ENCODE measurements at places on chromosomes 5 and 9.

- no peak for DNase-seq
Observed at GRCh38 chr5:8784692-8785091, 761.2 kb downstream of the SEMA5A start.

GRCh38 chr9:13621872-13622564 is 342.5 kb upstream of the MPDZ start:
- no peak for DNase-seq

- DNase-seq, result no peak
Observed at GRCh38 chr5:72608297-72608696, 101.1 kb upstream of the ZNF366 start.

DNA sequence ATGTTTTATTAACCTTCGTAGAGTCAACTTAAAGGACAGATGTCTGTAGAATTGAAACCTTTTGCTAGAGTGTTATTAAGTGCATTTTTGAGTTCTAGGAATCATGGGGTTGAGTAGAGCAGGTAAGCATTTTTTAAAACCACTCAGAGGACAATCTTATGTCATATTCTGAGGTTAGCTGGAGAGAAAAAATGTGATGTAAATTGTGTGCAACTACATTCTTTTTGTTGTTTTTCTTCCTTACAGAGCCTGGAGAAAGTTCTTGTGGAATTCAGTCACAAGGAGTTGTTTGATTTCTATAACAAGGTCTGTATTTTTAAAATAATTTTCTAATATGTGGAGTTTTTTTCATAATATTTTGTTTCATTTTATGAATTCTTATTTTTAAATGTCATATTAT is 206.4 kb downstream of the COMMD10 start:
- no peak for DNase-seq

GRCh38 chr9:69976152-69976551 is 67.5 kb upstream of the MAMDC2 start:
- no peak for DNase-seq

DNA sequence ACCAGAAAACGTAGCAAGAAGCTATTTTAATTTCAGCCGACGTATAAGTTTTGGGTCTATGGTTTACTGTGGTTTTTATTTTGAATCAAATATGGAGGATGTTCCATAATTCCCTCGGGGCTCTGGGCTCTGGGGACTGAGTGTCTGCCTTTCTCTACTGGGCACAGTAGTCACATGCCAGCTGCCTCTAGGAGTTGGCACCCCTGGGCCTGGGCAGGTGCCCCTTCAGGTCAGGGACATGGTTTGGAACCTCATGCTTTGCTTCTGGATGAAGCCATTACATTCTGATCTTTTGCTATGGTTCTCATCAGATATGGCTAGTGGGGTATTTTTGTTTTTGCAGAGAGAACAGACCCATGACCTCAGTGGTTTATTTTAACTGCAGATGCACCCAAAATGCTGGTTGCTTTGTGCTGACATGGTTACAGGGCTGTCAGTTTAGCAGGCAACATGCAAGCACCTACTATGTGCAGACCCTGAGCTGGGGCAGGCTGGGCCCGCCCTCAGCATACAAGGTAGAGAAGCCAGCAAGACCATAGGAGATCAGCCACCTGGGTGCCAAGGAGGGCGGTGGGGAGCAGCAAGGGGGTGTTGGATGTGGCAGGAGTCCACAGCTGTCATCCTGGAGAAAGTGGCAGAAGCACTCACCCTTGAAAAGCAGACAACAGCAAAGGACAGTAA is 54.5 kb upstream of the PSD2 start:
- DNase-seq, result no peak

DNA sequence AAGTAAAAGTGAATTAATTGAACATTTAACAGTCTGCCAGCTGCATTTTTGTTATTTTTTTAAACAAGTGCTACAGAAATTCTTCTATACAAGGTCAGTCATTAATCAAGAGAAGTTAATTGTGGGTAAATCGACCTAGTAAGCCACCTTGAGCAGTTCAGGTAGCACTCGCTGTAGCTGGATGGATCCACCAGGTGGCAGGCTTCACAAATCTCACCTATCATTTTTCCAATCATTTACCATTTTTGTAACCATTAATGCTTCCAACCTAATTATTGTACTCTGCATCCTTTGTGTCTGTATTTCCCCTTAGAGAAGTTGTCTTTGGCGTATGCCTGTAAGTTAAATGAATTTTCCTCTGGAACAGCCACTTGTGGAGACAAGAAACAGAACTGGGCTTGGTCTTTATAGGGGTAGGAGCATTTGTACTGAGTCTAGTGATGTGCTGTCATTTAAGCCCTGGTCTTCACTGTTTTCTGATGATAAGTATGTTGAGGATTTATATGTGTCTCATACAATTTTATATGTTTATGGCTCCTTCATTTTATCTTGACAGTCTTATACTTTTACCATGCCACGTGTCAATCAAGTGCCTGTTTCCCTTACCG is 39.5 kb downstream of the CD180 start:
- no peak for DNase-seq

- DNase-seq, result no peak
Observed at GRCh38 chr5:43140286-43140685, 19.6 kb downstream of the ZNF131 start.

- no peak for DNase-seq
Observed at GRCh38 chr9:71819115-71819739, 50.9 kb upstream of the CEMIP2 start.

DNA sequence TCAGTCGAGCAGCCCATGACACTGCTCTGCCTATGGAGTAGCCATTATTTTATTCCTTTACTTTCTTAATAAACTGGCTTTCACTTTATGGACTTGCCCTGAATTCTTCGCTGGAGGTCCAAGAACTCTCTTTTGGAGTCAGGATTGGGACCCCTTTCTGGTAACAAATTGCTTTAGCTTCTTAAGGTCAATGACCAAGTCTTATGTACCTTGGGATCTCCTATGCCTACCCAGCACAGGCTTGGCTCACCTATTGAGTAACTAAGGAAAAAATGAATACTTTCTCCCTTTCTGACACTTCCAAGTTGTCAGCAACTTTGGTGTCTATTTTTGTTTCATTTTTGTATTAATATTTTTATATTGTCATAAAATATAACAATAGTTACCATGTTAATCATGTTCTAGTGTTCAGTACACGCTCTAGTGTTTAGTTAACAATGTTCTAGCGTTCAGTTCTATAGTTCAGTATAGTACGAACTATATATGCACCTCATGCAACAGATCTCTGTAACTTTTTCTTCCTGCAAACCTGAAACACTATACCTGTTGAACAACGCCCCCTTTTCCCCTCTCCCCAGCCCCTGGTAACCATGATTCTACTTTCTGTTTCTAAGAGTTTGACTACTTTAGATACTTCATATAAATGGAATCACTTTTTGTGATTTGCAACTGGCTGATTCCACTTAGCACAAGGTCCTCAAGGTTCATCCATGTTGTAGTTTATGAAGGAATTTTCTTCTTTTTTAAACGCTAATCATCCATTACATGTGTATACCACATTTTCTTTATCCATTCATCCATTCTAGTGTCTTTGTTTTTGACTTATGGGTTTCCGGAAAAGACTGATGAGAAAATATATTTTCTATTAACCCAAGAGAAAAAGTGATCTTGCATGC is 1.8 kb upstream of the RHOBTB3 start:
- no peak for DNase-seq

DNA sequence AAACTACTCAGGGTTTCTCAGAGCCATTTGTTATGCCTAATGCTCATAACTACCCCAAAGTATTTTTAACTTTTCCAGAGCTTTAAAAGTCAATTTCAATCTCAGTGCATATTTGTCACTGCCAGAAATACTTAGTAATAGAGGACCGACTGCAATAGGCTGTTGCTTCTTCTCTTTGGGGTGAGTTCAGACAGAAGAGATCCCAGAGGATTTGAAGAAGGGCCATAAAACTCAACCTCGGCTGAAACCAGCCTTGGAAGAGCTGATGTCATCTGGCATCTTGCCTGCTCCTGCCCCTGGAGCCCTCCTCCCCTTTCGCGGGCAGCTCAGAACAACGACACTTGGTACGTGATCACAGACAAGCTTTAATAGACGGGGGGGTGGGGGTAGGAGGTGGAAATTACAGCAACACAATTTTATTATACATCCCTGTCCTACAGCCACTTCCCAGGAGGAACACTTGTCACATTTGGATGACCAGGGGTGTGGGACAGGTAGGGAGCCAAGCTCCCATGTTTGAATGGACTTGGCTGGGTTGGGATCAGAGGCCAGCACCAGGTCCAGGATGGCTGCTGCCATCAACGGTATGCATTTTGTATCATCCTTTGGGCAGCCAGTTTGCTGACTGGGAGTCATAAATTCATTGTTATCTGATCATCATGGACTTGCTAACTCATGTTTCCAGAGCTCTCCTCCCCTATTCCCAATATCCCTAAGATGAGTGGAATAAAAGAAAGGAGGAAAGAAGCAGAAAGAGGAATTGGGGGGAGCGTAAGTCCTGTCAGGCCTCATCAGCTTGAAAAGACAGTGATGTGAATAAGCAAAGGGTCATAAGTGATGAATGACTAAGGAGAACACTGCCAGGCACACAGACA is 186.6 kb upstream of the PANK3 start:
- DNase-seq, result peak; percentile 77

DNA sequence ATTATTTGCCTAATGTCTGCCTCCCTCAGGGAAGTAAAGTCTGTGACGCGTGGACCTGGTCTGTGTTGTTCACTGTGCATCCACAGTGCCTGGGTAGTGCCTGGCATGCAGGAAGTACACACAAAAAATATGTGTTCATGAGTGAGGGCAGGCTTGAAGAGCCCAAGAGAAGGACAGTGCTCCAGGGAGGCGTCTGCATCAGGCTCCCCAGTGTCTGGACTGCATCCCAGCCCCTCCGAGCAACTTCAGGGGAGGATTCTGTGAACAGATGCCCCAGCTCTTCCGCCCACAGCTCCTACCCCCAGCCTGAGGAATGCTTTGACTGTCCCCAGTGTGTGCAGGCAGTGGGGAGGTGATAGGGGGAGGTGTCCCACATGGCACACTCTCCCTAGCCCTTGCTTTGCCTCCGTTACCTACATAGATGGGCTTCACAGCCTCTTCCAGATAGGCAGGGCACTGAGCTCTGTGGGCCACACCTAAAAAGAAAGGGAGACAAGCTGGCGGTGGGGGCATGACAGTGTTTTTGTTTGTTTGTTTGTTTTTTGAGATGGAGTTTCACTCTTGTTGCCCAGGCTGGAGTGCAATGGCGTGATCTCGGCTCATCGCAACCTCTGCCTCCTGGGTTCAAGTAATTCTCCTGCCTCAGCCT is 25.4 kb downstream of the IRF1 start:
- DNase-seq, result no peak

GRCh38 chr9:116335392-116335791 is 181.8 kb downstream of the PAPPA start:
- no peak for DNase-seq

GRCh38 chr9:129489838-129490582 is 130.9 kb downstream of the C9orf50 start:
- DNase-seq, result no peak

DNA sequence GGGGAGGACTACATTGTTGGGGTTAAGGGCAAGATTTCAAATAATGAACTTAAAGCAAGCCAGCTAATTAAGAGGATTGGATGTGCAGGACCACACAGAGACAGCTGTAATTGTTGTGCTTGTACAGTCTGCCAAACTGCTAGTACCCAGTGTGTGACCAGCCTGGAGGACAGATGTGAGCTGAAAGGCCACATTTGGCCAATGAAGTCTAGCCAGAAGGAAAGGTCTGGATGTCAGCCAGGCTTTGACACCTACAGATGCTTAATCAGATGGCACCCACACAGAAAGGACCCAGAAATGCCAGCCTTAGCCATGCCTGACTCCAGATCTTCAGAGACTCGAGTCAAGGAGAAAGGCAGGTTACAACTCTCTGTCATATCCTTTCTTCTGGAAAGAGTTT is 491.1 kb downstream of the KIF4B start:
- no peak for DNase-seq

DNA sequence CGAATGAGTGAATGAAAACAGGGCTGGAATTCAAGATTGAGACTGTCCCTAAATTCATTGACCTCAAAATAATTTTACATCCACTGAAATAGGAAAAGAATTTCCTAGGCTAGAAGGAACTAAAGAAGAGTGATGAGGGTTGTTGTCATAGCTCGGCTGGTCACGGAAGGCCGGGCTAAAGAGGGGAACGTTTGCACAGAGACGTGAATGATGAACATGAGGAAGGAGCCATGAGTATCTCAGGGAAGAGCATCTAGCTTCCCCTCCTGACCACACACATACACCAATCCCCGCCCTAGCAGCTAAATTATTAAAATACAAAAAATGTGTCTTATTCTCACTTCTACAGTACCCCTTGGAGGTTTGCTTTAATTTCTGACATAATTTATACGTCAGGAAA is 124.4 kb upstream of the ABCA1 start:
- DNase-seq, result no peak

GRCh38 chr5:158064334-158065123 is 205.6 kb upstream of the CLINT1 start:
- no peak for DNase-seq

DNA sequence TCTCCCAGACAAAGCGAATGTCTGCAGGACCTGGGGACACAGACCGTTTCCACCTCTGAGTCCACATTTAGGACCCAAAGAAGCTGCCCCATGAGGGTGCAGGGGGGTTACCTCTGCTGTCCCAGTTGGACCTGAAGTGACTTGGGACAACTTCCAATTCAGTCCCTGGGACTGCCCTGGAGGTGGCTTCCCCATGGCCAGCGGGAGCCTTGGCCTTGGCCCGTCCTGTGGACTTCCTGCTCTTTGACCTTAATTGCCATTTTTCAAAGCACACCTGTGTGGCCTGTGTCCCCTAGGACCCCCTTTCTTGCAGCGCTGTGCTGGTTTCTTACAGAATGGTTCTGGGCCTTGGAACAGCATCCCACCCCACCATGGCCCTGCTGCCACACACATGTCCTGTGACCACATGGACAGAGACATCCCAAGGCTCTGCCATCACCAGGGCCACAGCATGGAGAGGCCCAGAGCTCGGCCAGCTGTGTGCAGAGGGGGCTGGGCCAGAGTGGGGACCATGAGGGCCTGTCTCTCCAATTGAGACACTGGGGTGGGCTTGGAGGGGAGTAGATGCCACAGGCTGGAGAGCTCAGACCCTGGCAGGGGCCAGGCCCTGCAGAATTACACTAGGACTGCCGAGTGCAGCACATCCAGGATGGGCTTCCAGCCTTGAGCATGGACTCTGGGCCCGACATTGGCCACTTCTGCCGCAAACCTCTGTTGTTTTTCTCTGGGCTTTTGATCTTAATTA is 45.8 kb downstream of the SECISBP2 start:
- no peak for DNase-seq

DNA sequence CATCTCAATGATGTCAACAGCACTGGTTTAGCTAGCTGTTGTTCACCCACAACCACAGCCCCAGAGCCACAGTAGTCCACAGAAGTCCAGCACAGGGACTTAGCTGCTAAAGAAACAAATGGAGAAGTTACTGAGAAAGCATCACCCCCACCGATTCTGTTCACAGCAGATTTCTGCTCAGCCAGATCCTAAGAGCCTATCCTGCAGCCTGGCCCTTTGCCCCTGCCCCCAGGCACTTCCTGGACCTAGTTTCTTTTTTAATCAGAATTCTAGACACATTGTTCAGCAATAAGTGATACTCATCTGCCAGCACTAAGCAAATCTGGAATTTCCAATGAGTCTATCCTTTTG is 7.4 kb downstream of the B4GALT1 start:
- no peak for DNase-seq

All from DMS79 (cell line).